Neural crest cell (in vitro differentiated cells): ENCODE measurements at places on chromosomes 12 and 14. TPM values are rescaled to one million over a fixed set of nuclear protein-coding genes. Genes with fewer than 3 reads are reported as not detected.

RNASE3 gene
- total RNA-seq: not detected in 2 replicates

TEX52 gene
- 0.25 TPM in 1 of 2 replicates, not detected in the other for total RNA-seq

GRIP1 gene
- total RNA-seq: 38.4 and 40.3 TPM in 2 replicates

R3HDM2 gene
- total RNA-seq: 57.3 and 57.5 TPM in 2 replicates

OTOGL gene
- 0.12 and 0.18 TPM in 2 replicates for total RNA-seq

AQP6 gene
- 0.21 TPM in 1 of 2 replicates, not detected in the other for total RNA-seq

FGF6 gene
- not detected in 2 replicates for total RNA-seq

GALNT8 gene
- 7.6 and 7.9 TPM in 2 replicates for total RNA-seq

MGP gene
- total RNA-seq: not detected in 2 replicates

EFS gene
- total RNA-seq: 100 and 104 TPM in 2 replicates

ART4 gene
- not detected in 2 replicates for total RNA-seq

TAS2R19 gene
- total RNA-seq: 2.8 and 3.3 TPM in 2 replicates

DHRS2 gene
- total RNA-seq: not detected in 2 replicates

ARG2 gene
- total RNA-seq: 19.1 and 22.2 TPM in 2 replicates

CMA1 gene
- not detected in 2 replicates for total RNA-seq

MYO1H gene
- not detected in 2 replicates for total RNA-seq

CLEC7A gene
- total RNA-seq: not detected in 2 replicates

ZNF385A gene
- total RNA-seq: 20.3 and 20.8 TPM in 2 replicates

GPR84 gene
- total RNA-seq: not detected in 2 replicates

RAPGEF3 gene
- 0.89 and 1.4 TPM in 2 replicates for total RNA-seq

CSRP2 gene
- total RNA-seq: 76.4 and 80.8 TPM in 2 replicates

DLGAP5 gene
- 89.6 and 91.9 TPM in 2 replicates for total RNA-seq

HOTAIR gene
- not detected in 2 replicates for total RNA-seq

HCAR1 gene
- total RNA-seq: not detected in 2 replicates

MIP gene
- total RNA-seq: not detected in 2 replicates

PRICKLE1 gene
- total RNA-seq: 9.3 and 9.4 TPM in 2 replicates
